HepG2 (cell line): ENCODE measurements at places on chromosomes 13 and 19.

GRCh38 chr19:49677901-49678674 is 1.0 kb downstream of the PRMT1 start:
- DNase-seq = peak; percentile 74

DNA sequence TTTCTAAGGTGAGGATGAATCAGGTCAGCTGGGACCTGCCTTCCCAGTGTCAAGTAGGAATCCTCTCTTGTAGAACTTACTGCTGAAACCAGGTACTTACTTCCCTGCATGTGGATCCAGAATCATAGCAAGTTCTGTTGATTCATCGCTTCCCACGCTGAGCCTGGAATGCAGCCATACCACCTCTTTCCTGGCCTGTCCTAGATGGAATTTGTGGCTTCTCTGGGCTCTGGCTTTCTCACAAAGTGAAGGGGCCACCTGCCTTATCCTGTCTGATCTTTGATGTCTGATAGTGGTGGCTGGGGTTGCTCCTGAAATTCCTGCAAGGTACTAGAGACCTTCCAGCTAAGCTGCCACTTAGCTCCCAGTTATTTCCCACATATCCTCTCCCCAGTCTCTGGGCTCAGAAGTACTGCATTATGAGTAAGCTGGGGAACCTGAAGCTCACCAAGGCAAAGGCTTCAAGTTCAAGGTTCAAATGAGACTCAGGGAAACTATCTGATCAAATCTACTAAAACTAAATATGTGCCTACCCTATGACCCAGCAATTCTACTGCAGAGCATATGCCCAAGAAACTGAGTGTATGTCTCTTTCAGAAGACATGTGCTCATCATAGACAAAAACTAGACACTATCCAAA is 103.5 kb downstream of the SUCLA2 start:
- peak; percentile 52 for DNase-seq

DNA sequence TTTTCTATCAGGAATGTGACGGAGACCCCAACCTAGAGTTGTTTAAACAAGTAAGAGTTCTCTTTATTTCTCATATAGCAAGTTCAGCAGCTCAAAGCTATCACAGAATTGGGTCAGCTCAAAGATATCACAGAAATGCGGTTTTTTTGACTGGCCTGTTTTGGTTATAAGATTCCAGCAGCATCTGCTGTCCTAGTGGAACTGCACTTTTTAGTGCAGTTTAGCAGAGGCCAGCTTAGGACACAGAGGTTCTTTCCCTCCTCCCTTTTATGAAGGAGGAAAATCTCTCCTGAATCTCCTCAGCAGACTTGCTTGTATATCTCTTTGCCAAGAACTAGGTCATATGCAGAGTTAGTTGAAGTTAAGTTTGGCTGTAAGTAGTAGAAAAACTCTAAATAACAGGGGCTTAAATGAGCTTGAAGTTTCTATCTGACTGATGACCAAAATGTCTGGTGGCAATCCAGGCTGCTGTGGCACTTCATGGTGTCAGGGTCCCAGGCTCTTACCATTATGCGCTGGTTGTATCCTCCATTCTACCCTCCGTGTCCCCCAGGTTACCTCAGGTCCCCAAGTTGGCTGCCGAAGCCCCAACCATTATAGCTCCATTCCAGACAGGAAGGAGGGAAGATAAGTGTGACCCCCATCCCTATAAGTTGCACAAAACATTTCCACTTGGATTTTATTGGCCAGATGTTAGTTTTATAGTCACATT is 6.6 kb downstream of the PPP2R1A start:
- no peak for DNase-seq

- DNase-seq = no peak
Observed at GRCh38 chr13:97369261-97369893, 64.6 kb upstream of the RAP2A start.

- no peak for DNase-seq
Observed at GRCh38 chr13:36752673-36753072, 66.3 kb upstream of the RFXAP start.

- no peak for DNase-seq
Observed at GRCh38 chr19:5079071-5079774, 110.3 kb downstream of the KDM4B start.

DNA sequence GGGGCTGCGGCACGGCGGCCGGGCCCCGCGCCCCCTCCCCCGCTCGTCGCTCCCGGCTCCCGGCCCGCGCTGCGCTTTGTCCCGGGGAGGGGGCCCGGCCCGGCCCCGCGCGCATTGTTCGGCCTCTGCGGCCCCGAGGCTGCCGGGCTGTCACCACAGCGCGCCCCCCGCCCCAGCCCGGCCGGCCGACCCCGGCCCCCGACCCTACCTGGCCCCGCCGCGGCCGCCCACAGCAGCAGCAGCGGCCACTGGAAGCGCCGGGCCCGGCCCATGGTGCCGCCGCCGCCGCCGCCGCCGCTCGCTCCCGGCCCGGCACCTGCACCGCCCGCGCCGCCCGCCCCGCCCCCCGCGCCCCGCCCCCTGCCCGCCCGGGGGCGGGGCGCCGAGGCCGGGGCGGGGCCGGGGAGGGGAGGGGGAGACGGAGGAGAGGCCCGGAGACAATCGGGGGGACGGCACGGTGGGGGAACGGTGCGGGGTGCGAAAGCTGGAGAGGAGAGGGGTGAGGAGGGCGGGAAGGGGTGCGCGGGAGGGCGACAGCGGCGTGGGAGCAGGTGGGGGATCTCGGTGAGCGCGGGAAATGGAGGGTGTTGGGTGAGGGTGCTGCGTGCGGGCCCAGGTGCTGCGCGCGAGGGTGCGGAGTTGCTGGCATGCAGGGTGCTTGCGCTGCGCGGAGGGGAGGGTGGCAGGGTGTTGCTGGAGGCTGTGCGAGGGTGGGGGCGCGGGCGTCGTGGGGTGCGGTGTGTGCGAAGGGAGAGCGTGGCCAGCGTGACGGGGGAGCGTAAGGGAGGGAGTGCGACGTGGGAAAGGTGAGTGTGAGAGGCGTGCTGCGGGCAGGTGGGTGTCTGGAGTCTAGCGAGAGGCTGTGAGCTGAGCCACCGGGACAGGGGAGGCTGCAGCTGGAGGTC is at the start of gene CADM4:
TSS of gene CADM4 (minus strand) at position 332 of the 905 bp plus-strand sequence. CDS start at position 272, 60 bp downstream.
- DNase-seq = no peak

GRCh38 chr19:16582486-16583261 is 10.5 kb upstream of the SLC35E1 start:
- no peak for DNase-seq

- DNase-seq = no peak
Observed at GRCh38 chr13:50167224-50167947, 152.1 kb downstream of the KCNRG start.

- DNase-seq = no peak
Observed at GRCh38 chr19:33424181-33424580, 50.7 kb downstream of the CEBPG start.

DNA sequence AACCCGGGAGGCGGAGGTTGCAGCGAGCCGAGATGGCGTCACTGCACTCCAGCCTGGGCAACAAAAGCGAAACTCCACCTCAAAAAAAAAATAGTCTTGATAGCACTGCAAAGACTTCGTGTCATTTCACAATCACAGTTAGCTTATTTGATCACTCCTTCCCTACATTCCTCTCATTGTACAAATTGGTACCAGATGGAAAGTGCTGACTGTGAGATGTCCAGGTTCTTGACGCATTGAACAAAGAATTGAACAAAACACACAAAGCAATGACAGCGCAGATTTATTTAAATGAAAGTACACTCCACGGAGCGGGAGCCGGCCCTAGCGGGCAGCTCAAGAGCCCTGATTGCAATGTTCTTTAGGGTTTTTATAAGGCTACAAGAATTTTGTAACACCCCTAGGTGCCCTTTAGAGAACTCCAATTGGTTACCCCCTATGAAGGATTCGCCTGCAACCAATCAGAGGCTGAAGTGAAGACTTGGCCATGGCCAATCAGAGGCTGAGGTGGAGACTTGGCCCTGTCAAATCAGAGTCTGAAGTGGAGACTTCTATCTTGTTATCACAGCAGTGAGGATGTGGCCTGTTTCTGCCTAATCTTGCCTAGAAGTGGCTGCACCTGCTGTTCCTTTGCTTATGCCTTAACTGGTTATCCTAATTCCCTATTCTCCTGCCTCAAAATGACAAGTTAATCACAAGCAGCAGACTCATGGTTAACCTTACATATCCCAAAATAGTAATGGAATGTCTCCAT is 16.7 kb downstream of the ZNF556 start:
- DNase-seq = no peak

- DNase-seq = no peak
Observed at GRCh38 chr13:112759053-112759452, 69.2 kb downstream of the ATP11A start.

- DNase-seq = peak; percentile 86
Observed at GRCh38 chr19:1259206-1259875, 9.8 kb upstream of the CIRBP start.

- peak; percentile 43 for DNase-seq
Observed at GRCh38 chr19:40623403-40624251, 22.5 kb downstream of the LTBP4 start.

- no peak for DNase-seq
Observed at GRCh38 chr13:22110368-22110767, 439.5 kb downstream of the FGF9 start.

GRCh38 chr19:39843919-39844793 is 2.0 kb downstream of the FBL start:
- peak; percentile 51 for DNase-seq

- no peak for DNase-seq
Observed at GRCh38 chr19:47490847-47491246, 6.8 kb upstream of the KPTN start.

DNA sequence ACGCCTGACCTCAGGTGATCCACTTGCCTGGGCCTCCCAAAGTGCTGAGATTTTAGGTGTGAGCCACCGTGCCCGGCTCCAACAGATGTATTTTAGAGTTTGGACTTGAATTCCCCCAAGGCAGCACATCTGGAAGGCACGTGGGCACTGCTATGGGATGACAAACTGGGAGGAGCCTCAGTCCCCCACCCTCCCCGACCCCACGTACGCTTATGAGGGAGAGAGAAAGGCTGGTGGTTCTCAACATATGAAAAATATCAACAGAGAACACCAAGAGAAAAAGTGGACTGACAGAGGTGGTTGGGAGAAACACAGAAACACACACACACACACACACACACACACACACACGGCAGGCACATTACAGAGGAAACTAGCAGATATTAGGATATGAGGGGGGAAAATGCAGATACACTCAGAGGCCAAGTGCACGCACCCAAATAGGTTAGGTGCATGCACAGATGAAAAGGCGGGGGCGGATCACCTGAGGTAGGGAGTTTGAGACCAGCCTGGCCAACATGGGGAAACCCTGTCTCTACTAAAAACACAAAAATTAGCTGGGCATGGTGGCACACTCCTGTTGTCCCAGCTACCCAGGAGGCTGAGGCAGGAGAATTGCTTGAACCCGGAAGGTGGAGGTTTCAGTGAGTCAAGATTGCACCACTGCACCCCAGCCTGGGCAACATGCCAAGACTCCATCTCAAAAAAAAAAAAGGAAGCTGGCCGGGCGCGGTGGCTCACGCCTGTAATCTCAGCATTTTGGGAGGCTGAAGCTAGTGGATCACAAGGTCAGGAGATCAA is 3.2 kb downstream of the STX10 start:
- DNase-seq = no peak

- DNase-seq = no peak
Observed at GRCh38 chr13:39777021-39777420, 121.6 kb downstream of the COG6 start.

DNA sequence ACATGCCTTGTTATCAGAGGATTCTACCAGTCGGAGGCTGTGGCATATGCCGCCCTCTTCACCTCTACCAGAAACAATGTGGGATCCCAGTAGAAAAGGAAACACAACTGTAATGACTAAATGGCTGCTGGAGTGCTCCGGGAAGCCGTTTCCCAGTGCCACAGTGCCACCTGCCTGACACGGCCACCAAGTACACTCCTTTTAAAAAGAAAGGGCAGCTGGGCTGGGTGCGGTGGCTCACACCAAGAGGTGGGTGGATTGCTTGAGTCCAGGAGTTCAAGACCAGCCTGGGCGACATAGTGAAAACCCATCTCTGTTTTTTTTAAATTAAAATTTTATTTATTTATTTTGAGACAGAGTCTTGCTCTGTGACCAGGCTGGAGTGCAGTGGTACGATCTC is 67.3 kb downstream of the TRPM4 start:
- peak; percentile 55 for DNase-seq

GRCh38 chr19:32164384-32164992 is 180.9 kb upstream of the ZNF507 start:
- DNase-seq = no peak

DNA sequence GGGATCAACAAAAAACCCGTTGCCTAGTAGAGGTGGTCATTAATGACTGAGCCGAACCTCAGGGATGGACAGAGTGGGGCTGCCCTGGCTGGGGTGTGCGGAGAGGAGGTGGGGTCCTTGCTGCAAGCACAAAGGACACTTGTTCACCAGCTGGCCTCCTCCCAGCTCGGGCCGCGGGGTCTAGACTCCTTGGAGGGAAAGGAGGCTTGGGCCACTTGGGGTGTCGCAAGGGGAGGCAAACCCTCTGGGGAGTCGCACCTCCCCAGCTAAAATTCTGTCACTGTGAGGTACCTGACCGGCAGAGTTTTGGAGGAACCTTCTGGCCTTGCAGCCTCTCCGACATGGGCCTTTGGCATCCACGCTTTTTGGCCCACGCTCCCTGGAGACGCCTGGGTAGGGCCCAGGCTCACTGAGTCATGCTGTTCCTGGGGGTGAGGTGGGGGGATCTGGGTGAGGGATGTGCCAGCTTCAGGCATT is 8.2 kb downstream of the KLHL26 start:
- no peak for DNase-seq

DNA sequence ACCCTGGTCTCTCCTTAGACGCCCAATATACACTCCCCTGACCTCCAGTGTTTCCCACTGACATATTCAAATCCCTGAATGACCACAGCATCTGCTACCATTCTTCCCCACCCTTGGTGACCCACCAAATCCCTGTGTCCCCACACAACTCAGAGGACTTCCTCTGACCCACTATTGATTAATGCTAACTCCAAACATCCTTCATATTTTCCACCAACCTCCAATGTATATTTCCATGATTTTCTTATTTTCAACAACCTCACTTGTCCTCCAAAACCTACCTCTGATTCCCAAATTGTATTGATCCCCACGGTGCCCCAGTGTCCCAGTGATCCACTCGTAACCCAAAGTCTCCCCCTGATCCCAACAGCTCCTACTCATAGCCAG is 526 bp upstream of the DMWD start:
- no peak for DNase-seq

GRCh38 chr13:49418206-49418605 is 25.7 kb downstream of the CAB39L start:
- DNase-seq = no peak

- DNase-seq = no peak
Observed at GRCh38 chr13:114103801-114104654, 28.4 kb downstream of the RASA3 start.

- DNase-seq = peak; percentile 37
Observed at GRCh38 chr13:27481766-27482165, 31.4 kb upstream of the MTIF3 start.

- peak; percentile 32 for DNase-seq
Observed at GRCh38 chr19:8609279-8610040, 1.1 kb downstream of the ADAMTS10 start.

DNA sequence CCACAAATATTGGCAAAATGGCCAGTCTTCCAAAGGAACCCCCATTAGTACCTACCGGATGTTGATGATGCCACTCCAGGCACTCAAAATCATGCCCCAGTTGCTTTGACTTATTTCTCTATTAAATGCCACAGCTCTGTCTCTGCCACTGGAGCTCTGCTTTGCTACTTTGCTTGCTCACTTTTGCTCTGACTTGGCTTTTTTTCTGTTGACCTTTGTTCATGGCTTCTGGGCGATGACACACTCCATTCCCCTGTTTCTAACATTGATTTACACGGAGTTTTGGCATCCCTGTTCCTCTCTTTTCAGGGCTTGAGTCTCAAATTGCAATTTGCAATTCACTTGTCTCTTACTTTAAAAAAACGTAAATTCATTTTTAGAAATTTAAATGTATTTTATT is 217.1 kb upstream of the SPRY2 start:
- DNase-seq = no peak
